ENCODE measurements at places on chromosomes 11 and 22.
A peak's percentile ranks its signal among the peaks of the same experiment; 100 is the strongest.

DNA sequence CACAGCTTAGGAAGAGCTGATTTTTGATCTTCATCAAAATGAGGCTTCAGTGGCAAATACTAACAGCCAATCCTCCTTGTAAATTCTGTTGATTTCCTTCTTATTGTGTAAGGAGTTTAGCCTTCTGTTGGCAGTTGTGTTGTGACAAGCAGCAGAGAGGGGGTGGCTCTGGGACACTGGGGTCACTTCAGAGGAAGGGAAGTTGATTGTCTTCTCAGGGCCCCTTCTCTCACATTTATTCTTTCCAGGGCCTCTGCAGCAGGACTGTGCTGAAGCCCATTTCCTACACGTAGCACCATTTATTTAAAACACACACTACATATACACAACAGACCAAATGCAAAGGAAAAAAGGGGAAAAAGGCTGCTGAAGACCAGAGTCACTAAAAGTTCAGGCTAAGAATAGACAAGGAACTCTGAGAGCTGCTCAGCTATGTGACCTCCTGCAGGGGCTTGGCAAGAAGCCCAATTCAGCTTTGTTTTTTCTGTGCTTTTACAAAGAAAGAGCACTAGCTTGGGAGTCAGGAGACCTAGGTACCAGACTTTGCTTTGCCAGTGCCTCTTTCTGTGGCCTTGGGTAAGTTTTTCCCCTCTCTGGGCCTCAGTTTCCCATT, 28.3 kb upstream of the UPB1 start:
- DNase-seq = no peak

DNA sequence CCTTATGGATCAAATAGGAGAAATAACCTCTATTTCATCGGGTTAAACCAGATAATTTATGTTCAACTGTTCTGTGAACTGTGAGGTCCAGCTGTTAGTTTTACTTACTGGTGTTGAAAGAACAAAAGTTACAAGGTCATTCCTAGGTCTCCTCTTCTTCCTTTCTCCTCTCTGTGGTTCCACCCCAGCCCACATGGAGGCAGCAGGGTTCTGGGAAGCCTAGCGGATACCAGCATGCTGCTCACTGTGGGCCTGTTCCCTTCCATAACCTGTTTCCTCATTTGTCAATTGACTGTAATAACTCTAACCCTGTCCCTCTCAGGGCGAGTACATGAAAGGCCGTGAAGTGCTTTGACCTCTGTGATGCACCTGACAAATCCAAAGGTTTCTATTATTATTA, 27.8 kb downstream of the RELT start:
- DNase-seq = no peak

DNA sequence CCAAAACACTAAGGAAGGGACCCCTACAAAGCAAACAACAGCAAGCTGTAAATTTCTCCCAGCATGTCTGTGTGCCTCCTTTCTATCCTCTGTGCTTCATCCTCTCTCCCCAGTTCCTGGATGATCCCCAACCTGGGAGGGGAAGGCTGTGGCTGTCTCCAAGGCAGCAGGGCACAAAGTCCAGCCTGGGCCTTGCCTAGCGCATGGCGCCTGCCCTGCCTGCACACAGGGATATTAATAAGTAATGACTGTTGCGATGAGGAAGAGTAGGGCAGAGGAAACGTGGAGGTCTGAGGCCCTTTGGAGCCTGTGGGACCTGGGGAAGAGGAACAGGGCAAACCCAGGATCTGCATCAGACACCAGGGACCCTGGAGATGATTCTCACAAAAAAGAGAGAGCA, 2.0 kb downstream of the USH1C start:
- no peak for DNase-seq

GRCh38 chr11:23730307-23730998, 766.4 kb upstream of the LUZP2 start:
- no peak for DNase-seq

GRCh38 chr11:118438314-118438931, 2.1 kb downstream of the KMT2A start:
- peak; percentile 28 for DNase-seq

DNA sequence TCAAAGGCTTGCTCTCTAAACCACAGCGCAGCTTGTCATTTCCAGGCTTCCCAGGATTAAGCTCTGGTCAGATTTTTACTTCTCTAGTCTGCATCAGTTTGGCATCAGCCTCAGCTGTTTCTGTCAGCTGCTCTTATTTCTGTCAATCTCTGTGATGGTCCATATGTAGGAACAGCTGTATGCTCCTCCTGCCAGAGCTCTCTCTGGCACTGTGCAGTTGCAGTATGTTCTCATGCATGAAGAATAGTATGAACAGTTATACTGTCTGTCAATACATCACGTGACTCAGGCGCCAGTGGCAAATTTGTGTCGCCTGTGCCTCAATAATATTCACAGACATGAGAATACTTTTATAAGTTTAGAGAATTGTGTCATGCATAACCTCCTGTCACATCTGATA, 6.7 kb downstream of the OR6M1 start:
- no peak for DNase-seq

GRCh38 chr11:103418014-103418413, 308.8 kb downstream of the DYNC2H1 start:
- DNase-seq = no peak

DNA sequence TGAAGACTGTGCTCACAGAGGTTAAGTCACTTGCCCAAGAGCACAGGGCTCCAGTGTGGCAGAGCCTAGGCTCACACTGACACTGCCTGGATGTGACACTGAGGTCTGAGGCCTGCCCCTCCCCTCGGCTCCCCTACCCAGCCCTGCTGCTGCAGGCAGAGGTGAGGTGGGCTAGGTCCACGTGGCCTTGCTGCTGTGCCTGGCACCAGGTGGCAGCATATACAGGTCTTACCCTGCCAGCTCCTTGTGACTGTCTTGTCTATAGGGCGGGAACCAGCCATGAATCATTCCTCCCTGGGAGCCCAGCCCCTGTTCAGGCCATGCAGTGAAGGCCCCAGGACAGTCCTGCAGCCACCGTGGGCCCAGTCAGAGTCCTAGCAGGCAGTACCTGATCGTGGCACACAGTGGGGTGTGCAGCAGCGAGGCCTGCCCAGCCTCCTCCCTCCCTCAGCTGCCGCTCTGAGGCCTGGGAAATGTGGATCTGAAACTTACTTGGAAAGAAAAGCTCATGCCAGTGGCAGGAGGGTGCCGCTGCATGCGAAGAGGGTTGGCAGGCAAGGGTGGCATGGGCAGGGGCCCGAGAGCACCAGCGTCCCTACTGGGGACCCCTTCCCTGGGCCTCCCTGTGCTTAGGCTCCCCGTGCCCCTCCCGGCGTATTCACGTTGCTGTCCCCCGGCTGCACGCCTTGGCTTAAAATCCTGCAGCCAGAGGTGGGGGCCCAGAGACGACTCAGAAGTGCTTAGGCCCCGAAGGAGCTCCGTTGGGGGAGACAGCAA, 1.2 kb upstream of the CERK start:
- peak; percentile 23 for DNase-seq

DNA sequence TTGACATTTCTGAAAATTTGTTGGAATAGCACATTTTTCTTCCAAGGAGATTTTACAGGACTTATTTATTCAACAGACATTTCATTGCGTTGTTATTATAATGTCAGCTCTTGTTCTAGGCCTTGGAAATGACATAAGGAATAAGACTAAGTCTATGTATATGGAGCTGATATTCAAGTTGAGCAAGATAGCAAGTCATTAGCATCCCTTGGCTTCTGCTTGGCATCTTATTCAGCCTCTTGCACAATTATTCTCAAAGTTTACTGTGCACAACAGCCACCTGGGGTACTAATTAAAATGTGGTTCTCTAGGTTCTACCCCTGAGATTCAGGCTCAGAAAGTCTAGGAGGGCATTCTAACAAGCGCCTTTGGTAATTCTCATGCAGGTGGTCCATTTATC, 304.8 kb upstream of the DDI1 start:
- no peak for DNase-seq

DNA sequence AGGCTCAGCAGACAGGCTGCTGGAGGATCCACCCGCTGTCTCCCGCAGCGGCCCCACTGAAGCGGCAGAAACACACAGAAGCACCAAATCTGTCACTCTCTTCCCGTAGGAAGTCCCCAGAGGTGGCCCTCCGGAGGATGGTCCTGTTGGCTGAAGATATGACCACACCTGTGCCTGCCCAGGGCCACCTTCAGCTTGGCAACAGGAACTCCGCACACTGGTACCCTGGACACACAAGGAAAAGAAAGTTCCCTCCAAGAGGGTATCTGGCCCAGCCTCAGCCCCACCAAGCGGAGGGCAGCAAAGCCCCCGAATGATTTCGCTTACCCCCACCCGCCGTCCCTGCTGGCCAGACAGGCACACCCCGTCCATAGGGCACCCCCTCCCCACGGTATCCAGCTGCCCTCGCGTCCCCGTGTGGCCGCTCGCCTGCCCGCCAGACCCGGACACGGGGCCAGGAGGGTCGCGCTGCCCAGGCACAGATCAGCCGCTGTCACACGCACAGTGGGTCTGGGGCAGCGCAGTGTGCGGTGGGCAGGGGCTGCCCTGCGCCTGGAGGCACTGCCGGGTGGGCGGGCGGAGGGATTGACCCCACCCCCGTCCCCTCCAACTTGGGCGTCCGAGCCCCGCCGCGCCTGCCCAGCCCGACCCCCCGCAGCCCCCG, 7.0 kb downstream of the RASSF7 start:
- no peak for DNase-seq

DNA sequence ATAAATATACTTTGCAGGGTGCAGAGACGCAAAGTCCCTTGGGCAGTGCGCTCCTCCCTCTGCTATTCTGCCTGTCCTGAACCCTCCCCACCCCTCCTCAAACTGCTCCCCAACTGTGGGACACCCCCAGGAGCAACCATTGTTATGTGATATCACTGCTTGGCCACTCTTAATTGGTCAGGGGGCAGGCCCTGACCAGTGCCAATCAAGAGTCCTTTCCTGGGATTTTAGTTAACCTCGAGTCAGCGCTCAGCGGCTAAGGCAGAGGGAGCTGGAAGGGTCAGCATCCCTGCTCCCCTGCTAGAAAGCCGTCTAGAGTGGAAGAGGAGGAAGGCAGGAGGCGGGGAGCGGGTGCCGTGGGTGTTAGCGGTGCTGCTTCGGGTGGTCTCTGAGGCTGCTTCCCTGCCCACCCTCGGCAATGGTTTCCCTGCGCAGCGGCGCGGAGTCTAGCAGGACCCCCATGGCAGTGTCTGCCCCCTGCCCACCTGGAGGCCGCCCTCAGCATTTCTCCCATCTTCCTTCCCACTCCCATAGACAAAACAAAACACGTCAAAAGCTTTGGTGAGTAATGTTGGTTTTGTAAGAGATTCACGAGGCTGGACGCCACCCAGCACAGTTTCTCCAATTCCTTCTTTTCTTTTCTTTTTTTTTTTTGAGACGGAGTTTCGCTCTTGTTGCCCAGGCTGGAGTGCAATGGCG, 38.4 kb upstream of the A4GALT start:
- DNase-seq = no peak

GRCh38 chr11:100831929-100832494, 144.9 kb downstream of the ARHGAP42 start:
- no peak for DNase-seq

DNA sequence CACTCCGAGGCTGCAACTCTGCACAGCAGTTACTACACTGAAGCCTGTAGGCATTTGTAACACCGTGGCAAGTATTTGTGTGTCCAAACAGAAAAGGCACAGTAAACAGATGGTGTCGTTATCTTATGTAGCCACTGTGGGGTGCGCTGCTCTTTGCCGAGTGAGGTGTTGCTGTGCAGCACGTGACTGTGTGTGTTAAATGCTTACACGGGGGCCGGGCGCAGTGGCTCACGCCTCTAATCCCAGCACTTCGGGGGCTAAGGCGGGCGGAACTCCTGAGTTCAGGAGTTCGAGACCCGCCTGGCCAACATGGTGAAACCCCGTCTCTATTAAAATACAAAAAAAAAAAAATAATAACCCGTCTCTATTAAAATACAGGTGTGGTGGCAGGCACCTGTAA, 11.5 kb downstream of the ZBED4 start:
- DNase-seq = no peak

DNA sequence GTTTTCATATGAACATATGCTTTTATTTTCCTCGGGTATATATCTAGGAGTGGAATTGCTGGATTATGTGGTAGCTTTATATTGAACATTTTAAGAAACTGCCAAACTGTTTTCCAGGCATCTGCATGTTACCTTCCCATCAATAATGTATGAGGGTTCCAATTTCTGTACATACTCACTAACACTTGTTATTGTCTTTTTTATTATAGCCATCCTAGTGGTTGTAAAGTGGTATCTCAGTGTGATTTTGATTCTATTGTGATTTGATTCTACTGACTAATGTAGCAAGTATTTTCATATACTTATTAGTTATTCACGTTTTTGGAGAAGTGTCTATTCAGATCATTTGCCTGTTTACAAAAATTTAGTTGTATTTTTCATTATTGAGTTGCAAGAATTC, 2.0 kb downstream of the ANO5 start:
- DNase-seq = no peak

- DNase-seq = no peak
Measured at GRCh38 chr22:36445158-36445668, 36.2 kb downstream of the TXN2 start.

DNA sequence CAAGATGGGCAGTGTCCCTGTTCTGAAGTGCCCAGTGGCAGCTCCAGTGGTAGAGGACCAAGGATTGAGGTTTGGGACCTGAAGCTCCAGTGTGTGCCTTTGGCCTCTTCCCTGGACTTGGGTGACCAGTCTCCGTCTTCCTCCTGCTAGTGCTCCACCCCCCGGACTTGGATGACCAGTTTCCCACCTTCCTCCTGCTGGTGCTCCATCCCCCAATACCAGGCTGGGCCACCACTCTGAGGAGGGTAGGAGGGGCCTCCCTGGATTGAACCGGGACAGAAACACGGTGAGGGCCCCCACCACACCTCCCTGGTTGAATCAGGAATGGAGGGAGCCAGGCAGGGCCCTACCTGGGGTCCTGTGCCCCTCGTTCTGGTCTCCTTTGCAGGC, 10.9 kb upstream of the NEAT1 start:
- no peak for DNase-seq

DNA sequence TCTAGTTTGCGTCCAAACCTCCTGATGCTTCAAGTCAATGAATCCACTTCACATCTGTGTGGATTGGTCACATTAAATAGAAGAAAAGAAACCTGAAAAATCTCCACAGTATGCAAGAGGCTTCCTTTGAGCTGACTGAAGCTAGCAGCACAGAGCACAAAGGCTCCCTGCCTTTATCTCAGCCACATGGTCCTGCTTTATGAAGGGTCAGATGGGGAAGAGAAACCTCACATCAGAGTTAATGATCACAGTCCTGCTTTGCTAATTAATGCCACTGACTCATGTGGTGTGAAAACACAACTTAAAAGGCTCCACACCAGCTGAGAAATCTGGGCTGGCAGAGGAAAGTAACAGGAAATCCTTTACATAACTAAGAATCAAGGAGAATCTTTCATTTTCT, 1291.0 kb downstream of the LRRC4C start:
- DNase-seq = no peak

GRCh38 chr11:58494101-58494500, 13.8 kb downstream of the OR5B21 start:
- no peak for DNase-seq

DNA sequence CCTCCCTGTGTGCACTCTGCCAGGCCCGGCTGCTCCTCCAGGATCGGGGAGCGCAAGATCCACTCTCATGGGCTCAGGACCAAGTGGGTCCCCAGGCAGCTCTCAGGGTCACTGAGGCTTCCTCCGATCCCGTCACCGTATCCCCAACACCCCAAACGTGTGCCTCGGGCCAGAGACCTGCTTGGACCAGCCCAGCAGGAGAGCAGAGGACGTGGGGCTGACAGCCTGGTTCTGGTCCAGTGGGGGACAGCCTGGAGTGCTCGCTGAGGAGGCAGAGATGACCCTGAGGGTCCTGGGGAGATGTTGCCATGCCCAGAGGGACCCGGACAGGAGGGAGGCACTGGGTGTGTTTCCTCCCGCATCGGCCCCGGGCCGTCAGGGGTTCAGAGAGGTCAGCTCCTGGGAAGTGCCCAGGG, 1402.6 kb downstream of the BRD1 start:
- no peak for DNase-seq
